ENCODE measurements at places on chromosomes 1 and 21.

DNA sequence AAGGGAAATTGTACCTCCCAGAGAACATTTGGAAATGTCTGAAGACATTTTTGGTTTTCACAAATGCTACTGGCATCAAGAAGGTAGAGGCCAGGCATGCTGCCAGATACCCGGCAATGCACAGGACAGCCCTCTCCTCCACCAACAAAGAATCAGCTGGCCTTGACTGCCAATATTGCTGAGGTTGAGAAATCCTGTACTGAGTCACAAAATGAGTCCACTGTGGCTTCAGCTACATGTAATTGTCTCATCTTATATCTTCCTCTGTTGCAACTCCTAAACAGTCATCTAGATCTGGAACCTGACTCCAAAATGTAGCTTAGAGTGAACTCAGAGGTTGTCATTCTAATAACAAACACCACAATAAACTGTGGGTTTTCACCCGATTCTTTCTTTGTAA is 327.5 kb upstream of the POGK start:
- no peak for DNase-seq

DNA sequence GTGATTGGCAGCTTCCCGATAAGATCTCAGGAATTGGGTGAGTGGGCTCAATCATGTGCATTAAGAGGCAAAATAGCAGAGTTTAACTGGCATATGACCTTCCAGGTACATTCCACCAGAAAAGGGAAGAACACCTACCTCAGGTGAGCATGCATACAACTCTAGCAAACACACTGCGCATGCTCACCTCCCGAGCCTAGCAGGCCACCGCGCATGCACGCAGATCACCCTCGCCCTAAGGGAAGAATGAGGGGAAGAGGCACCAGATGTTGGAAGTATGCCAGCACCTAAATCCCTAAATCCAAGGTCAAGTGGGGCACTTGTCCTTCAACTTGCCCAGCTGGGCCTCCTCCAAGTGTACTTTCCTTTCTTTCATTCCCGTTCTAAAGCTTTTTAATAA is 23.6 kb upstream of the CBR3 start:
- no peak for DNase-seq

DNA sequence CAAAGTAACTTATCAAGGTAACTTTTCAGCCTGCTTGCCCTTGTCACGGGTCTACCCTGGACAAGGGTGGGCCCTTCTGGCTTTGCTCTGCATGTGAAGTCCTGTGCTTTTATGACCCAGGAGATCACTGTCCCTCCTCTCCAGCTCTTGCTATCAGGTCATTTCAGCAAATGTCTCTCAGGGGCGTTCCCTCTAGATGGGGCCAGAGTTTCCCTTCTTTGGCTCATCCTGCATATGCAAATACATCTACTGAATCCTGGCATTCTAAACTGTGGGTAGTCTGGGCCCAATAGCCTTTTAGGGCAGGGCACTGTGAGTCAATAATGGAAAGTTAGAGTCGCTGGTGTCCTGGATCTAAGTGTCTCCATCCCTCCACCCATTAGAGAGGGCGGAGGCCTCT is 366.9 kb upstream of the USP24 start:
- no peak for DNase-seq

- DNase-seq, result no peak
Measured at GRCh38 chr1:54094001-54094729, 40.8 kb downstream of the TCEANC2 start.

- no peak for DNase-seq
Measured at GRCh38 chr1:15207829-15208429, 39.1 kb upstream of the FHAD1 start.

DNA sequence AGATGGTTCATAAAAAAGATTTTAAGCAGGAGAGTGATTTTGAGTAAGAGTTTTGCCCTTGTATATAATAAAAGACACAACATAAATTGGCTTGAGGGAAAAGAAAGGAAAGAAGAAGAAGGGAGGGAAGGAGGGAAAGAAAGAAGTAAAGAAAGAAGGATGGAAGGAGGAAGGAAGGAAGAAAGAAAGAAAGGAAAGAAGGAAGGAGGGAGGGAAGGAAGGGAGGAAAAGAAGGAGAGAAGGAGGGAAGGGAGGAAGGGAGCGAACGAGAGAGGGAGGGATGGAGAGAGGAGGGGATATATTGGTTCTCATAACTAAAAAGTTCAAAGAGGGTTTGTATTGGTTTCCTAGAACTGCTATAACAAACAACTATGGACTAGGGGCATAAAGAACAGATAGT is 62.2 kb upstream of the PAX7 start:
- DNase-seq, result no peak

DNA sequence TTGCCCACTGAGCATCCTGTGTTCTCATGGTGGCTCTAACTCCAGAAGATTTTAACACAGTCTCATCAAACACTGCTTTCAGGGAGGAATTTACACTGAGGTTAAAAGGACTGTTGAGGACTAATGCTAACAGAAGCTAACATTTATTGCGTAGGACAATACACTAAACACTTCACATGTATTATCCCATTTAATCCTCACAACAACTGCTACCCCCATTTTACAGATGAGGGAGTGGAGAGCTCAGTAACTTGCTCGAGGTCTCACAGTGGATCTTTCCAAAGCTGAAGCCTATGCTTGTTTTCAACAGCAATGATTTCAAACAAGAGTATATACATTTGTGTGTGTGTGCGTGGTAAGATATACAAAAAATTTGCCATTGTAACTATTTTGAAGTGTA is 13.9 kb downstream of the ATF3 start:
- no peak for DNase-seq

DNA sequence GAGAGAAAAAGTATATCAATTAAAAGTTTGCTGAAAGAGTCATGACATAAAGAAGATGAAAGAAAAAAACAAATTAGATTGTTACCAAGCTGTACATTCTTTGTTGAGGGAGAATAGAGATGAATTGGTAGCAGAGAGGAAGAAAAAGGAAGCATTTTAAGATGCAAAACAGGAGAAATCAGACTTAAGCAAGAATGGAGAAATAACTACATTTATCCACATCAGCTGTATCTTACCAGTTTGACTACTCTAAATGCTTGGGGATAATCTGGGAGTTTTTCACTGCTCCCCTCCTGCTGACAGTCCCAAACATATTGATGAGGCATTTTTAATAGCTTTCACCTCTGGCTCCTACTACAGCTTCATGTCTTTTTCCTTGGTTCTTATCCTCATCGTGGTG is 16.8 kb upstream of the PTPRC start:
- no peak for DNase-seq

GRCh38 chr1:90361026-90361425 is 356.1 kb downstream of the BARHL2 start:
- no peak for DNase-seq

GRCh38 chr1:229410692-229411433 is 23.0 kb downstream of the ACTA1 start:
- no peak for DNase-seq

DNA sequence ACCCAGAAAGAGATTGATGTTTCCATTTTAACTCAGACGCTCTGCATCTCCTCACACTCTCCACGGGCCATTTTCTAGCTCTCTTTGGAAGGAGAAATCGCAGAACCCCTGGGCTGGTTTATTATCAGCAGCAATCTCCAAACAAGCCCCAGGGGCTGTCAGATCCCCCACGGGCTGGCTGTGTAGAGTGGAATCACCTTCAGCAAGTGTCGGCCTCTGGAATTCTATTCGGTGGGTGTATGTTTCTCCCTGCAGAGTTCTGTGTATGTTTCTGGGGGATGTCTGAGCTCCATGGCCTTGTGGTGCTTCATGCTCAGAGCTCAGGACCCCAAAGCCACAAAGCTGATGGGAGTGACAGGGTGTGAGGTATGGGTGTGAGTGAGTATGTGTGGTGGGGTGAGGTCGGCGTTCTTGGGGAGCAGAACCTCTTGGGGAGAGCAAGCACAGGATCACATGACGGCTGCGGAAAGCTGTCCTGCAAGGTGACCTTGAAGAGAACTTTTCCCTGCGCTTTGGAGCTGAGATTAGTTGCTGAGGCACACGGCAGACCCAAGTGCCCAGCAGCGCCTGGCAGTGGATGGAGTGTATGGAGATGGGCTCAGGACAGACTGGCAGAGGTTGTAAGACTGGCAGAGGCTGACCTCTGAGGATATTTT is 489 bp downstream of the ACOT11 start:
- DNase-seq, result no peak

- no peak for DNase-seq
Measured at GRCh38 chr1:41169799-41170180, 72.3 kb downstream of the SCMH1 start.

GRCh38 chr21:37339552-37339939 is 27.0 kb upstream of the DYRK1A start:
- DNase-seq, result no peak

DNA sequence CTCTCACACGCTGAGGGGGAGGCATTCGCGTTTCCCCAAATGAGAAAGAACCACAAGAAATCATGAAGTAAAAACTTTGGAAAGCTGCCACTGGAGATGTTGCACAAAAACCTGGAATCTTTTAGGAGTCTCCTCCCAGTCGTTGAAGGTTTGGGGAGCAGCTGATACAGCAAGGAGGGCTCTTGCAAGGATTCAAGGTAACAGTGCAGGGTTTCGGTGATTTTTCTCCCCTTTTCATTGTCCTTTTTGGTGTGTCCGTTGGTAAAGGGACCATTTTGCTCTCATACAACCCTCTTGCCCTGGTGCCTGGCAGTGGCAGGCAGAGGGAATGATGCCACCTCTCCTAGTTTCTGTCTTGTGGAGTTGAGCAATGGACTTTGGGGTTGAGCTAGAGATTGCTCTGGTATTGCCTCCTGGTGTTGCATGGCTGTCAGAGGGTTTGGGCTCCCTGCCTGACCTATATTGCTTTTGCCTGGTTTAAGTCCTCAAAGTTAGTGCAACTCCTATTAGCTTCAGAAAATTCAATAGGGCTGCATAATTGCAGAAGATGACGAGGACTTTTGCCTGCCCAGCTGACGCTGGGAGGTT is 872 bp downstream of the BRINP2 start:
- no peak for DNase-seq

GRCh38 chr1:39926343-39926793 is 24.7 kb upstream of the MYCL start:
- DNase-seq, result no peak

- peak; percentile 85 for DNase-seq
Measured at GRCh38 chr1:1069056-1069710, 4.9 kb downstream of the RNF223 start.

- DNase-seq, result no peak
Measured at GRCh38 chr21:45286671-45287437, 841 bp downstream of the POFUT2 start.
